ENCODE measurements at places on chromosomes 13 and 19.

GRCh38 chr13:97549201-97549600, 115.2 kb downstream of the RAP2A start:
- no peak for DNase-seq

GRCh38 chr13:88701551-88701950, 1030.4 kb downstream of the SLITRK5 start:
- DNase-seq: no peak

DNA sequence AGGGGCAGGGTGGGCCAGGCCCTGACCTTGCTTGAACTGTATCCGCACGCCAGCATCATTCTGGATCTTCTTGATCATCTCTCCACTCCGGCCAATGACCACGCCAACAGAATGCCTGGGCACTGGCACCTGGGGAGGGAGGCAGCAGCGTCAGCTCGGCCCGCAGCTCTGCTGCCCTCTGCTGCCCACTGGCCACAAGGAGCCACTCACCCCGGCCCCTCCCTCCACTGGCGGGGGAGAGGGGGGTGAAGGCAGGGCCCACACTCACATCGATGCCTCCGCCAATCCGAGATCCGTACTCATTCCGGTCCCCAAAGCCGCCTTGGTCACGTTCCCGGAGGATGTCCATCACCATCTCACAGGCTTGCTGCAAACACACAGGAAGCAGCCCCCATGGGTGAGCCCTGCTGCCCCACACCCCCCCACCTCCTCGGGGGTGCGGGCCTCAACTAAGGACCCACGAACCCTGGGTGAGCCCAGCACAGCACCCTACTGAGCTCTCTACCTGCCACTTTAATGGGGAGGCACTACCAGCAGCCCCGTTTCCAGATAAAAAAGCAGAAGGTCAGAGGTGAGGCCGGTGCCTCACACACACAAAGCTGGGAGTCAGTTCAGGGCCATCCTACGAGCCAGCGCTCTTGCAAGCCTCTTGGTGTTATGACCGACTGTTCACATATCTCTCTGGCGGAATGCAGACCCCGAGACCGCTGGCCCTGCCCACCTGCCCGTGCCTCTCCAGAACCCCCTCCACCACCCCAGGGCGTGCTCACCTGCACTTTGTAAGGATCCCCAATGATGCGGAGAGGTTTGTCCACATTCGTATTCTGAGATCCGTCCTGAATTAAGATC, 6.7 kb downstream of the KHSRP start:
- DNase-seq: no peak

- no peak for DNase-seq
These were observed 75.2 kb upstream of the UBAC2 start for GRCh38 chr13:99125326-99125915.

- no peak for DNase-seq
These were observed 166.4 kb downstream of the TEX29 start for GRCh38 chr13:111486801-111487200.

GRCh38 chr19:35037716-35038622, 3.6 kb upstream of the HPN start:
- DNase-seq: no peak
